ENCODE measurements at places on chromosomes 1 and 21.

DNA sequence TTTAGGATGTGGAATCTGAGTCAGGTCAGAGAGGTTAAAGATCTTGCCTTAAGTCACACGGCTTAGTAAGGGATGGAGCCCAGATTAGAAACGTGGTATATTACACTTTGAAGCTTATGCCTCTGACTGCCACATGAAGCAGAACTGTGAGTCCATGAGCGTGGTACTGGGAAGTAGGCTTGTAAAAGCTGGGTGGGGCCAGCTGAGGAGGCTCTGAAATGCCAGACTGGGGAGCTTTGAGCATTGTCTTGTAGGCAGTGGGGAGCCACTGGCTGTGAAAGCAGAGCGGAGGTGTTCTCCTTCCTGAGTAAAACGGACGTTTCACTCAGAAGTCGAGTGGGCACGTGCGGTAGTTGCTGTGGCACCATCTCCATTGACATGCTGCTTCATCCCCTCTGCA, 72.6 kb upstream of the USP24 start:
- DNase-seq: no peak

DNA sequence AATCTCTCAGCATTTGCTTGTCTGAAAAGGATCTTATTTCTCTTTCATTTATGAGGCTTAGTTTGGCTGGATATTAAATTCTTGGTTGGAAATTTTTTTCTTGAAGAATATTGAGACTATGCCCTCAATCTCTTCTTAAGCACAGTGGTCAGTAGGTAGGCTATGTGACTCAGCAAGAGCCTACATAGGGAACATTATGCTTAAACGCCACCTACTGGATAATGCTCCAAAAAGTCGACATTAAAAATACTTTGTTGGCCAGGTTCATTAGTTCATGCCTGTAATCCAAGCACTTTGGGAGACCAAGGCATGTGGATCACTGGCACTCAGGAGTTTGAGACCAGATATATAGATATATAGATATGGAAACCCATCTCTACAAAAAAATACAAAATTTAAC, 678.0 kb upstream of the USP24 start:
- DNase-seq: no peak

- DNase-seq: no peak
These were observed 137.2 kb downstream of the KCTD3 start for GRCh38 chr1:215704089-215704860.

DNA sequence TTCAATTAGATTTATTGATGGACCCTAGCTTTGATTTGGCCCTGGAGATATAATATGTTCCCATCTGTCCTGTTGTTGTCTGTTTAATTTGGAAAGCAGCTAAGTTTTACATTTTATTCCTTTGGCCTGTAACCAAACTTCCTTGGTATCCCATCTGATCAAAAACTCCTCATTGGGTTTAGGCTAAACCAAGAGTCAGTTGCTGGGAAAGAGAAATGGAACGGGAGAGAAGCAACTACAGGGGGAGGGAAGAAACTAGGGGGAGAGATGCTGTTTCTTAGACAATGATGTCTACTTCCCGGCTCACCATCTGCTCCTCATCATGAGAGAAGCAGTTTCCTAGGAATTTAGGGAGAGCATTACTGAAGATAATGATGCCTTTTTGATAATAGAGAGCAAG, 141.8 kb downstream of the SYT2 start:
- no peak for DNase-seq

DNA sequence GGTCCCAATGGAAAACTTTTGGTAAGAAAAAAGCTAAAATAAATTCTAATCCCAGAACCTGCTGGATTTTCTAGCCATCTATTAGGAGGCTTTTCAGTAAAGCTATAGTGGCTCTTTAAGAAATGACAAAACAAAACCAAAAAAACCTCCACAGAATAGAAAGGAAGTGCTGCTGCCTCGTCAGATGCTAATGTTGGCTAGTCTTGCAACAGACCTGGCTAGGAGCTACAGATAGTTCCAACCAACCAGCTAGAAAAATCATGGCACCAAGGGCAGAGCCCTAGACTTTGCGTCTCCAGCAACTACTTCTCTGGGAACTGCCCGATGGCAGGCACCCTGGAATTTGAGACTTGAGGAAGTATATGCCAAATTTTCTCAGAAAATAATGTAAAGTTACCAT, 7.6 kb downstream of the CD101 start:
- no peak for DNase-seq

All from suprapubic skin (tissue), 4 donors.